ENCODE measurements at places on chromosomes 7 and 10. TPM values are rescaled to one million over a fixed set of nuclear protein-coding genes. Genes with fewer than 3 reads are reported as not detected.
A peak's percentile ranks its signal among the peaks of the same experiment; 100 is the strongest.

- no peak for ATAC-seq
These were observed 23.5 kb upstream of the ZNF12 start for GRCh38 chr7:6730343-6730633.

DNA sequence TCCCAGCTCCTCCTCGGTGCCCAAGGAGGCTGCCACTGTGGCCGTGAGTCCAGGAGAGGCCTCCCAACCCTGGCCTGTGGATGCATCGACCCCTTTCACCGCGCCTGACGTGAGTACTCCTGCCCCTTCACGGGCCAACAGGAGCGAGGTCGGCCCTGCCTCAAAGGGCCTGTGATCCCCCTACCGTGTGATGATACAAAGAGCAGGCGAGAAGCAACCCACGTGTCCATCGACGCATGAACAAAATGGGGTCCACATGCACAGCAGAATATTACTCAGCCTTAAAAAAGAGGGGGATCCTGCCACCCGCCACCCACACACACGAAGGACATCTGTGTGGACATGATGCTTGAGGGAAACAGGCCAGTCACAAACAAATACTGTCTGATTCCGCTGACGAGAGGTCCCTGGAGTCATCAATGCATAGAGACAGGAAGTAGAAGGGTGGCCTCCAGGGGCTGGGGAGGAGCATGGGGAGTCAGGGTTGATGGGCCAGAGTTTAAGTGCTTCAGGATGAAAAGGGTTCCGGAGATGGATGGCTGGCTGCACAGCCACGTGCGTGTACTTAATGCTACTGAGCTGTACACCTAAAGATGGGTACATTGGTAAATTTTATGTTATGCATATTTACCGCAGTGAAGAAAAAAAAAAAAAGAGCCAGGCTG is 151.9 kb downstream of the PRKAG2 start:
- no peak for ATAC-seq

GRCh38 chr10:24701447-24701846 is 22.2 kb downstream of the ARHGAP21 start:
- ATAC-seq, result no peak

GRCh38 chr7:114405427-114405826 is 9.2 kb upstream of the FOXP2 start:
- ATAC-seq, result no peak

The VIPR2 gene
- 0.14 TPM for total RNA-seq

GRCh38 chr7:150357771-150358427 is 10.7 kb upstream of the REPIN1 start:
- no peak for ATAC-seq

- no peak for ATAC-seq
These were observed 35.0 kb downstream of the C10orf105 start for GRCh38 chr10:71684356-71685173.

GRCh38 chr10:122197611-122198222 is 73.4 kb upstream of the BTBD16 start:
- peak; percentile 11 for ATAC-seq

The SLC29A4 gene
- total RNA-seq, result 2.7 TPM

The TMEM26 gene
- 0.22 TPM for total RNA-seq

DNA sequence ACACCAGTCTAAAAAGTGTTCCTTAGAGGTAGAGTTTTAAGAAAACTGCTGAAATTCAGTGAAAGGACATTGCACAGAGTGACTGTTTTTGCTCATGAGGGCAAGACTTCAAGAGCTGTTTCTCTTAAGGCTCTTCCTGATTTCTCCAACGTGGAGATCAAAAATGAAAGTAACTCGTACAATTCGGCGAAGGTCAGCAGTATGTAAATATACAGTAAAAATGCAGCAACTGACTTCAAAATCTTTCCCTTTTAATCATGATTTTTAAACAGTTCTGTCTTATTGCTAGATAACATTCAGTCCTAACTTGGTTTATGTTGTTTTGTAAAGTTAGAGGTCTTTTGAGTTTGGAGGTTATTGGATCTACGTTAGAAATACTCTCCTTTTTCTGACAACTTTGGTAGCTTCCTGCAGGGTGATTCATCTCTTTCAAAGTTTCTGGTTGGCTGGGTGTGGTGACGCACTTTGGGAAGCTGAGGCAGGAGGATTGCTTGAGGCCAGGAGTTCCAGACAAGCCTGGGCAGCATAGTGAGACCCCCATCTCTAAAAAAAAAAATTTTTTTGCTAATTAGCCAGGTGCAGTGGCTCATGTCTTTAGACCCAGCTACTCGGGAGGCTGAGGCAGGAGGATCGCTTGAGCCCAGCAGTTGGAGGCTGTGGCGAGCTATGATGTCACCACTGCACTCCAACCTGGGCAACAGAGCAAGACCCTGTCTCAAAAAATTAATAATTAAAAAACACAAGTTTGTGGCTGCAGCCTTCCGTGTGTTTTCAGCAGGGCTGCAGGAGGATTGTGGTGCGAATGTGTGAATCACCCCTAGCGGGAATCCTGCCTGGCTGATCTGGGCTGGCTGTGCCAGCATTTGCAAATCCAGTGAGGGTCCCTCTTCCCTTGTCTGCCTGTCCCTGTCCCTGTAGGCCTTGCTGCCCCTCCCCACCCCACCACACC is 29.2 kb upstream of the AP5Z1 start:
- ATAC-seq, result no peak

The SYT15 gene
- total RNA-seq, result 1.3 TPM

- ATAC-seq, result no peak
These were observed 6.5 kb upstream of the SSBP1 start for GRCh38 chr7:141731476-141732149.

DNA sequence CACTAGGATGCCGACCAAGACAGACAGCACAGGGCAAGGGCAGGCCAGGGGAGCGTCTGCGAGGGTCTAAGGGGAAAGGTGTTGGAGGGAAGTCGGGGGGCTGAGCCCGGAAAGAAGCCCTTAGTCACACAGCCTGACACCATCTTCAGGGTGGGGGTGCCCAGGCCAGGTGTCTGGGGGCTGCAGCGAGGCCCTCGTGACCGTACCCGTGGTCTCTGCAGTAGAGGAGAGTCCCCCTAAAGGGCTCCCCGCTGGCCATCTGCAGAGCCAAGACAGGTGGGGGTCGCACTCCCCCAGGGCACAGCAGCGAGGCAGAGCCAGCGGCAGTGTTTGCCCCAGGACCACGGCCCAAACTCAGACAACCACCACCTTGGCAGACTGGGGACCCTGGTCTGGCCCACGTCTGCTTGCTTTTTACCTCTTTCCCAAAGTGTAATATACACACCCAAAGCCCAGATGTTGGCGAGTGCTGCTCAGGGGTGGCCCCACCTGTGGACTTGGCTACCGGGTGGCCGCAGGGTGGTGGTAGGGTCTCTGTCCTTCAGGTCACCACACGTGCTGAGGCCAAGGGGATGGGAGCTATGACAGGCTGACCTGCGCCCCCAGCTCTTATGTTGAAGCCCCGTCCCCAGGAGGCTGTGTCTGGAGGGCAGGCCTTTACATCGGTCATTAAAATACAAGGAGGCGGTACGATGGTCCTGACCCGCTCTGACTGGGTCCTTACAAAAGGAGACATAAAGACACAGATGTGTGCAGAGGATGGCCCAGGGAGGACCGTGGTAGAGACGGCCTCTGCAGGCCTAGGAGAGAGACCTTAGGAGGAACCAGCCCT is 107.4 kb downstream of the DNAJB6 start:
- ATAC-seq, result no peak
